KG1 (cell line): ENCODE measurements at places on chromosomes 16 and 17.

- DNase-seq = no peak
These were observed 133.1 kb upstream of the ZKSCAN2 start for GRCh38 chr16:25390761-25391160.

GRCh38 chr16:46748775-46749705 lies 896 bp upstream of the MYLK3 start:
- DNase-seq = no peak

DNA sequence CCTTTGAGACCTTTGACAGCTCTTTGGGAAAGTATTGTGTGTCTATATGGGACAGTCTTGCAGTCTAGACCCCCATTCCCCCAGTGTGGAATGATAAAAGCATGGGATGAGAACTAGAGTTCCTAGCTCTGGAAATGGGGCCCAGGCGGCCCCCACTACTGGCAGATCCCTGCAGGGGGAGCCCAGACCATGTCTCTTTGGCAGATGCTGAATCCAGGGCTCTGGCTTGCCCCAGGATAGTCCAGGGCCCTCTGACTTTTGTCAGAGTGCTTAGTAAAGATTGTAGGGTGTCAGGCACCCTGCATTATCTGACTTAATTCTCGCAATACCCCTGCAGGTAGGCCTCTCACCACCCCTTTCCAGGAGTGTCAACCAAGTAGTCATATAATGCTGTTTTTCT lies 8.3 kb downstream of the ALKBH5 start:
- no peak for DNase-seq

GRCh38 chr16:88287219-88287618 lies 95.5 kb upstream of the ZNF469 start:
- DNase-seq = no peak

DNA sequence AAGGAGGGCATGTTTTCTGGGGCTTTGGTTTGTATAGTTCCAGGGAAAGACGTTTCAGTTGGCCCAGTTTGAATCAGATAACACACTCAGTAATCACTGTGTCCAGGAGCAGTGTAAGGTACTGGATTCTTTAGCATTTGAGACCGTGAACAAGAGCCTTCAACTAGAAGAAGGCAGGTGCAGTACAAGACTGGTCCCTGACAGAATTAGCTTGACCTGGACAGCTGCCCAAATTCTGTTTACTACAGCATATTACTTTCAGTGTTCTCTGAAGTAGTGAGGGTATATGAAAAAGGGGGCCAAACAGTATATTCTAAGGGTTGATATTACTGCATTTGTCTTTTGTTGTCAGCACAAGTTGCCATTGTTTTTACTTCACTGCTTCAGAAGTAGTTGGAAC lies 81.3 kb downstream of the COX10 start:
- DNase-seq = no peak

DNA sequence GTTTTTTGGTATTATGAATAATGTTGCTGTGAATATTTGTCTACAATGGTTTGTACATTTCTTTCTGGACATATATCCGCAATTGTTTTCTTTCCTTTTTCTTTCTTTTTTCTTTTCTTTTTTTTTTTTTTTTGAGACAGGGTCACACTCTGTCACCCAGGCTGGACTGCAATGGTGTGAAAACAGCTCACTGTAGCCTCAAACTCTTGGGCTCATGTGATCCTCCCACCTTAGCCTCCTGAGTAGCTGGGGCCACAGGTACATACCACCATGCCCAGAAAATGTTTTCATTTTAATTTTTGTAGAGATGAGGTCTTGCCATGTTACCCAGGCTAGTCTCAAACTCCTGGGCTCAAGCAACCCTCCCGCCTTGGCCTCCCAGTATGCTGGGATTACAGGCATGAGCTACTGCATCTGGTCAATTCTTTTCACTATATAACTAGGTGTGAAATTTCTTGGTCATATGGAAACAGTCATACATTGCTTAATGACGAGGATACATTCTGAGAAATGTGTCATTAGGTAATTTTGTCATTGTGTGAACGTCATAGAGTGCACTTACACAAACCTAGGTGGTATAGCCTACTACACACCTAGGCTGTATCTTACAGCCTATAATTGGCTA lies 15.2 kb downstream of the IL21R start:
- DNase-seq = no peak

GRCh38 chr17:68035131-68035522 lies 408 bp upstream of the KPNA2 start:
- peak; percentile 95 for DNase-seq

GRCh38 chr17:79098282-79098867 lies 23.8 kb downstream of the ENGASE start:
- no peak for DNase-seq

DNA sequence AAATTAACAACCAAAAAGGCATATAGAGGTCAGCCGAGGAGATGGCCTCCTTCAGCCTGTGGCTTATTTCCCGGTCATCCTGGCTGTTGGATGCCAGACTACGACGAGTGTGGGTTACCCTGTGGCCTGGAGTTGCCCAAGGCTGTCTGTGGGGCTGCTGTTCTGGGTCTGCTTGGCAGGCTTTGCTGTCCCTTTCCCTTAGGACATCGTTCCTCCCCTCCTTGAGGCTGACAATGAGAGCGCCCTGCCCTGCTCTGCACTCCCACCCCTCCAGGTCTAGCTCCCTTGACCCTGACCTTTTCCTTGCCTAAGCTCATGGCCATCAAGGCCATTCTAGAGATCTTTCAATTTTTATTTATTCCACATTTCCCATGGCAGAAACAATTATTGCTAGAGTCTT lies 1.9 kb upstream of the CBFB start:
- DNase-seq = no peak

DNA sequence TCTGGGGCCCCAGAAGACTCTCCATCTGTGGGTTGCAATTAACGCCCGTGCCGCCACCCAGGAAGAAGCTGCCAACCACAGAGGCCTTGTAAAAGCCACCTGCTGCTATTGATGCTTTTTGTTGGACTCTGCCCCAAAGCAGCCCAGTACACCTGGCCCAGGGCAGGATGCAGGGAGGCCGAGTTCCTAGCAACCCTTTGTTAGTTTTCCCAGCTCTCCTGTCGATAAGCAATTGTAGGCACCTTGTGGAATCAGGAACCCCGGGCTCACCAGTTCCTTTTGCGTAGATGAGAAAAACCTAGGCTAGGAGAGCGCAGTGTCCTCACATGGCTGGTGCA lies 103.3 kb downstream of the ABCC6 start:
- no peak for DNase-seq

GRCh38 chr16:67897231-67897630 lies 4.2 kb downstream of the PSKH1 start:
- DNase-seq = no peak

DNA sequence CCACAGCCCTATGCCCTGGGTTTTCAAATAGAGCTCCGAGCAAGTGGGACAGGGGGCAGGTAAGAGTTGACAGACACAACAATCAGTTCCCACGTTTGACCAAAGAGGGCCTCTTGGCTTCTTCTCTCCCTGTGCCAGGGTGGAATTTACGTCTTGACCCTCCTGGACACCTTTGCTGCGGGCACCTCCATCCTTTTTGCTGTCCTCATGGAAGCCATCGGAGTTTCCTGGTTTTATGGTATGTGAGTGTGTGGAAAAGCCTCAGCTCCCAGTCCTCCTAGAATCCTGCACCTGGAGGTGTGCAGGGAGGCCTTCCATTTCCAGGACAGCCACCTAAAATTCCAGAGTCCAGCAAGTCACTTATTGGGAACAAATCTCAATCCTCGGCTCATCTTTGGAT lies 42.5 kb downstream of the SLC6A2 start:
- no peak for DNase-seq

DNA sequence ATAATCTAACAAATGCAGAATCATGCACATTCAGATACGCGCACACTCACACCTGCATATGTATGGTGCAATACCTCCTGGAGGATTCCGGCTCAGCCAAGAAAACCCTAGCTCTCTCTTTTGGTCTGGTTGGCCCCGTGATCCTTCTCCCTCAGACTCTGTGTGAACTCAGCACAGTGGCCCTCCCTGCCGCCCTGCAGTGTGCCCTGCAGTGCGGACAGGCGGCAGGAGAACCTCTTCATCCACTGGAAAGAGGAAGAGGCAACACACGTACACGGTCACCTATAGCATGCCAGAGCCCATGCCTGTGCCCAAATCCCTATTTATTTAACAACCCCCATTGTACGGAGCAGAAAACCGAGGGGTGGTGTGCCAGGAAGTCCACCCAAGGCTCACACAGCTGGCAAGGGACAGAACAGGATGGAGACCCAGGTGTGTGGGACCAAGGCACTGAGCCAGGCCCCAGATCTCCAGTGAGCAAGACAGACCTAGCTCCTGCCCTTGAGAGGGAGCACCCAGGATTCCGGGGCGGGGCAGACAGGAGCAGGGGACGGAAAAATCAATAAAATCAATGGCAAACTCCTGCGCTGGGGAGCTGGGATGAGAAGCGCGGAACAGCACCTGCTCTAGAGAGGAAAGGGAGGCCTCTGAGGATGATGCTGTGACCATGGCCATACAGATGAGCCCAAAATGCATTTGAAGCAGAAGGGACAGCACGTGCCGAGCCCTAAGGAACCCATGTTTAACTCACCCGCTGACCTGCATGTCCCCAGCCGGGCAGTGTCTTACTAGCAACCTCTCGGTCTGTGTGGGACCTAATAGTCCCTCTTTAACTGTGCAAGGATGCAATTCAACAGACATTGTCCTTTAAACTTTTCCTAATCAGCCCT lies 54.7 kb upstream of the CIBAR2 start:
- no peak for DNase-seq

GRCh38 chr16:11670171-11671131 lies 2.2 kb downstream of the SNN start:
- no peak for DNase-seq

- peak; percentile 44 for DNase-seq
These were observed 694 bp downstream of the NF1 start for GRCh38 chr17:31095236-31096105.

DNA sequence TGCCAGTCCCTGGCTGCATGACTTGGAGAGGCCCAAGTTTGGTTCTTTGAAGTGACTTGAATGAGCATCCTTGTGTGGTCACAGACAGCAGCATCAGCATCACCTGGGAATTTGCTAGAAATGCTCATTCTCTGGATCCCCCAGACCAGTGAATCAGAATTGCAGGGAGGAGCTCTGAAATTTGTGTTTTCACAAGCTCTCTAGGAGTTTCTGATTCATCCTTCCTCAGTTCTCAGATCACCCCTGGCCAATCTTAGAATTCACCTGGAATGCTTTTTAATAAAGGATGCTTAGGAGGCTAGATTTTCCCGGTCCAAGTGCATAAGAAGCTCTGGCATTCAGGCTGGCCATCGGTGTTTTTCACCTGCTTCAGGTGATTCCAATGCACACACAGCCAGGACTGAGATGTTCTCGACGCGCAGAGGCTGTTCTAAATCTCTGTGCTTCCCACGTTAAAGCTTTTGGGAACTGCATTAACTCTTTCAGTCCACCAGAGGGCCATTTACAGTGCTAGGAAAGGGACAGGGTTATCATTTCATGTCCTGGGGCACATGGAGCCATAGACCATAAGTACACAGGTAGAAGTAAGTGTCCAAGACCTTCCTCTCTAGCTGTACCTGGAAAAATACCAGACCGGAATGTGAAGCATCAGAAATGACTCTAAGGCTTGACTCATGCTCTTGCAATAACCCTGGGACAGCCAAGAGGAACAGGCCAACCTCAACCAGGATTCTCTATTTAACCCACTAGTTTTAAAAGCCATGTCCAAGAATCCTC lies 85.7 kb upstream of the XYLT1 start:
- no peak for DNase-seq

GRCh38 chr17:49914096-49914490 lies 54.9 kb upstream of the DLX4 start:
- no peak for DNase-seq

GRCh38 chr17:72466606-72467005 lies 345.8 kb downstream of the SOX9 start:
- no peak for DNase-seq

DNA sequence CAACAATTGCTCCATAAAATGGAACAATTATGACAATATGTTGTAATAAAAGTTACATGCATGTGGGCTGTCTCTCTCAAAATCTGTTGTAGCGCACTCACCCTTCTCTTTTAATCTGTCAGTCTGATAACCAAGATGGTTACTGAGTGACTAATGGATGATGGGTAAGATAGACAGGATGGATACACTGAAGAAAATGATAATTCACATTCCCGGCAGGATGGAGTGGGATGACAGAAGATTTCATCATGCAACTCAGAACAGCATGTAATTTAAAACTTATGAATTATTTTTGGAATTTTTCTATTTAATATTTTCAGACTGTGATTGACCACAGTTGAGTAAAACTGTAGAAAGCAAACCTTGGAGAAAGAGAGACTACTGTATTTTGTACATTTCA lies 30.5 kb downstream of the CDH13 start:
- DNase-seq = no peak

DNA sequence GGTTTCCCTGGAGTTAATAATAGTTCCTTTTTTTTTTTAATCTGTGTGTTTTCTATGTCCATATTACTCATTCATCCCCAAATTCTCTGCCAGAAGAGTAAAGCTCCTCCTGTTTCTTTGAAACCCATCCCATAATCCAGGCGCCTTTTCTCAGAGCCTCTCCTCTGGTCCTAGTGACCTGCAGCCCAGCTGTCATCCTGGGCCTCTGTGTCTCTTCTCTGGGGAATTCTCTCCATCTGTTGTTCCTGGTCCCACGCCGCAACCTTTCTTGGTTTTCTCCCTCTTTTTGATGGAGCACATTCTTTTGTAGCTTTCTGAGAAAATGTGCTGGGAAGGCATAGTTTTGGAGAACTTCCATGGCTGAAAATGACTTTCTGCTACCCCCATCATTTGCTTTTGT lies 10.2 kb downstream of the KATNB1 start:
- DNase-seq = no peak

GRCh38 chr16:3400446-3400778 lies 392 bp downstream of the ZSCAN32 start:
- no peak for DNase-seq

DNA sequence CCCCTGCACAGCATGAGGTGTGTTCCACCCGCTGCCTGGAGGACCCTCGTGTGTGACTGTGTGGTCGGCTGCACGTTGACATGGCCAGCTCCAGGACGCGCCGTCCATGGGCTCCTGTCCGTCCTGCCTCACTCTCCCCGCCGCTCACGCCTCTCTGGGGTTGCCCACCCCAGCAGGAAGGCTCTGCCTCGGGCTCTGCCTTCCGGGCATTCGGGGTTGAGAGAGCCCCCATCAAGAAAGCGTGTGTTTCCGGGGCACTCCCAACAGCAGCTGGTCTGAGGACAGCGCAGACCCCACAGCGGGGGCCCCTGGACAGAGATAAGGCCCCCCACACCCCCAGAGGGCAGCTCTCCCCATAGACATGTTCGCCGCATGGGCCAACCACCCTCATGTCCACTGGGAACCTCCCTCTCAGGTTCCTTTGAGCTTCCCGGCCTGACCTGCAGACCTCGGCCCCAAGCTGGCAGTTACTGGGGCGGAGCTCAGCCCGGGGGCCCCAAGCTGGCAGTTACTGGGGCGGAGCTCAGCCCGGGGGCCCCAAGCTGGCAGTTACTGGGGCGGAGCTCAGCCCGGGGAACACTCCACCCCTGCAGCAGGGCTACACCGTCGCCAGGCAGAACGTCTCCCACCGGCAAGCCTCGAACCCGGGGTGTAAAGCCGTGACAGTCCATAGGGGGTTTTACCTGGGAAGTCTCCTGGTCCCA lies 8.4 kb upstream of the PIEZO1 start:
- DNase-seq = no peak

GRCh38 chr17:39399791-39400190 lies 1.6 kb downstream of the FBXL20 start:
- no peak for DNase-seq
